ENCODE measurements at places on chromosomes 11 and 22.
A peak's percentile ranks its signal among the peaks of the same experiment; 100 is the strongest.

DNA sequence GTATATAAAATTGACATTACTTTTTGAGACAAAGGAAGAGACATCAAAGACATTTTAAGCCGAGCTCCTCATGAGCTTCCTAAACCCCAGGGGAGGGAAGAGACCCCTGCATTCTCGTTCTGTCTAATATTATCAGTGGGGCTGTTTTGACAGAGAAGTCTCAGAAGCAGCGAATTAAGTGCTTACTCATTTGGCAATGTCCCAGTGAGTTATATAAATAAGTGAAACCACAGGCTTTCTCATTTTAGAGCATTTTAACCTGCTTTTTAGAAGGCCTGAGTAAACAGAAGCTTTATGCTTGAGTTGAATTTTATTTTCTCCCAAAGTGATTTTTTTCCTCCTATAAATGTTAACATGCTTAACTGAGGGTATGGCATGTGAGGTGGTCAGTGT lies 23.2 kb upstream of the C1QTNF4 start:
- DNase-seq, result no peak

- no peak for DNase-seq
Observed at GRCh38 chr22:50735739-50736030, 2.3 kb upstream of the ACR start.

GRCh38 chr11:79439886-79440570 lies 802 bp downstream of the TENM4 start:
- DNase-seq, result no peak

GRCh38 chr11:9972989-9973388 lies 309.1 kb downstream of the SWAP70 start:
- peak; percentile 65 for DNase-seq

- no peak for DNase-seq
Observed at GRCh38 chr11:72703267-72704008, 29.2 kb upstream of the PDE2A start.

DNA sequence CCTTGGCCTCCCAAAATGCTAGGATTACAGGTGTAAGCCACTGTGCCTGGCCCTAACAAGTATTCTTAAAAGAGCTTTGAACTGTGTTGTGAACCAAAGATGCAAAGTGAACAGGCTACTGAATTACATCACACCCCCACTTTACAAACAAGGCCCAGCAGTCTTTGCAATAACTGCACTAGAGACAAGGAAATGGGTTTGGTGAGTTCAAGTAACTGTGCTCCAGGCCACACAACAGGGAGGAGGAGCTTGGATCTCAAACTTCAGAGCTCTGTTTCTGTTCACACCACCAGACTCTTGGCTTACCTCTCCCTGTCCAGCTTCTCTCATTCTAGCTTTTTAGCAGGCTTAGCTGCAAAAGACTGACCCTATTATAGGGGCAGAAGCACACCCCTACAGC lies 30.4 kb upstream of the RASL10A start:
- DNase-seq, result no peak

DNA sequence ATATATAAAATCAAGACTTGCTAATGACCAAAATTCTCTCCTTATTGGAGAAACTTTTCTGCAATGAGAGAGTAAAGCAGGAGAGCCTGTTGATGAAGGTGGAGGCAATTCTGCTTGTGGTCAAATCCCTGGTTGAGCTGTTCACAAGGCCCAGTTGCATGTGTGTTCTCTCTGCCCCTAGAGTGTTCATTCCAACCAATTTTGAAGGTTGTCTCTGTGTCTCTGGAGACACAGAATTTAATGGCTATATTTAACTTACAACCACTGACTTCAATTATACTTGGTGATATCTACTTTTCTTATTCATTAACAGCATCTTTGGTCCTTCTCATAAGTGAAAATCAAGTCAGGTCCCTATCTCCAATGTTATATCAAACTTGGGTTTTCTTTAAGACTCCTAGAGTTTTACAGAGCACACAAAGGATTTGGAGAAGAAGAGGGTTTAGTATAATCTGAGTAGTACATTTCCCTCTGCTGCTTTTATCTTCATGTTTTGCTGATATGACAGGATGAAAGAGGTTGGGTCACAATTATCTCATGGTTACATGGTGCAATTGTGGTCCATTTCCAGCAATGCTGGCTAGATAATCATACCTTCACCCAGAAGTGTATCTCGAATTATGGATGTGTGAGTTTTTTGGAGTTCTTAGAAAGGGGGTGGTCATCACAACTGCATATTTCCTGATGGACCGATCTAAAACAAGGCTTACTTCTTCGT lies 4.0 kb downstream of the OOSP4A start:
- DNase-seq, result no peak

- no peak for DNase-seq
Observed at GRCh38 chr11:20912065-20912821, 242.9 kb downstream of the NELL1 start.

DNA sequence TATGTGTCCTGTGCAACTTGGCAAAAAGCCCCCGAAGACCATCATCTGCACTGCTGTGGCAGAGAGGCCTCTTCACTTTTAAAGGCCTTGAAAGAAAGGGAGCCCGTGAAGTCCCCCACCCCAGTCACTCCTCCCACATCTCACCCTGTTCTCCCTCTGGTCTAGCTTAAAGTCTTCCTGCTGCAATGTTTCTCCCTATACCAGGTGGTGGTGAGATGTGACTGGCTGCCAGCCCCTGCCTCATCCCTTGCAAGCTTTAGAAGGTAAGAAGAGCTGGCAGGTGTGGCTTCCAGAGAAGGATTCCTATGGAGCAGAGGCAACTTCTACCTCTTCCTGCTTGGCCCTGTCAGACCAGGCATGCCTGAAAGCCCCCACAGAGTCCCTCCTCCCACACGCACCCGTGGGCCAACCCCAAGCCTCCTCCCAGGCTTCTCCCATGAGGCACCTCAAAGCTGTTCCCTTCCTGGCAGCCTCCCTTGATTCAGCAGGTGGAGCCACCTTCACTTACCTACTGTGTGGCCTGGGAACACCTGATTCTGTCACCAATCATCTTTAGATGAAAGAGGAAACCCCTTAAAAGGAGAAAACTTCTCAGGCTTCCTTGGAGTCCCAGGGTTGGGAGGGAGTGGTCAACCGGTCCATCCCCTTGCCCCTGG lies 4.0 kb upstream of the TRIM29 start:
- DNase-seq, result no peak

GRCh38 chr11:126989942-126990715 lies 10.4 kb downstream of the KIRREL3 start:
- DNase-seq, result peak; percentile 63

- no peak for DNase-seq
Observed at GRCh38 chr22:36682811-36683210, 20.7 kb downstream of the CACNG2 start.

DNA sequence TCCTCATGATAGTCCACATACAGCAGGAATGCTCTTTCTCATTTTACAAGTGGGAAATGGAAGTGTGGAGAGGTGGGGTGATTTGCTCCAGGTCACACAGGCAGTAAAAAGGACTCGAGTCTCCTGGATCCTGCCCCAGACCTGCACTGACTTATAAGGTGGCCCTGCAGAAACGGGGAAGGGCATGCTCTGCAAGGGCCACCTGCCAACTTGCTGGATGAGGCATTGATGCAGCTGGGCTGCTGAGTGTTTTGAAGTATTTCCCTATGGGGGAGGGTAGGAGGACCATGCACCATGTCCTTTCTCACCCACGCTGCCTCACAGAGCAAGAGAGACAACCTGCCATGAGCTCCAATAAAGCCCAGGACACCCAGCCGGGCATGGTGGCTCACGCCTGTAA lies 36.9 kb downstream of the OR6Q1 start:
- DNase-seq, result no peak

DNA sequence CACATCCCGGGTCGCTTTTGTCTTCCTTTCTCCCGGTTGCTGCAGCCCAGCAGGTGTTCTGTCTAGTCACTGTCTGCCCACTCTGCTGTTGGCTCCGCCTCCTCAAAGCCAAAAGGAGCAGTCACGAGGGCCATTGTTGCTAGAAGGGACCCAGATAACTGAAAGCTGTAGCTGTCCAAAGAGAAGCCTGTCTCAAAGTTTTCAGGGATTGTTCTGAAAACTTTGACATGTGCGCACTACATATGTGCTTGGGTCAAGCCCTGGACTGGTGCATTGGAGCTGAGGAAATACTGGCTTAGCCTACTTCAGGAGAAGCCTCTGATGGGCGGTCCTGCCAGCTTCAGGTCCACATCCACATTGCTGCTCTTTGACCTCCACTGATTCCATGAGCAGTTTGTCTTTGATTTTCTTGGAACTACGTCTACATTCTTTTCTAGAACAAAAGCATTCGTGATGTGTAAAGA lies 8.8 kb upstream of the OR2AT4 start:
- DNase-seq, result no peak

- DNase-seq, result no peak
Observed at GRCh38 chr11:58659910-58660570, 37.6 kb downstream of the CNTF start.

- DNase-seq, result peak; percentile 80
Observed at GRCh38 chr11:17389211-17389956, 925 bp upstream of the KCNJ11 start.

- no peak for DNase-seq
Observed at GRCh38 chr11:123504401-123504800, 74.3 kb downstream of the GRAMD1B start.

- DNase-seq, result no peak
Observed at GRCh38 chr11:64138398-64138797, 27.5 kb downstream of the MACROD1 start.

DNA sequence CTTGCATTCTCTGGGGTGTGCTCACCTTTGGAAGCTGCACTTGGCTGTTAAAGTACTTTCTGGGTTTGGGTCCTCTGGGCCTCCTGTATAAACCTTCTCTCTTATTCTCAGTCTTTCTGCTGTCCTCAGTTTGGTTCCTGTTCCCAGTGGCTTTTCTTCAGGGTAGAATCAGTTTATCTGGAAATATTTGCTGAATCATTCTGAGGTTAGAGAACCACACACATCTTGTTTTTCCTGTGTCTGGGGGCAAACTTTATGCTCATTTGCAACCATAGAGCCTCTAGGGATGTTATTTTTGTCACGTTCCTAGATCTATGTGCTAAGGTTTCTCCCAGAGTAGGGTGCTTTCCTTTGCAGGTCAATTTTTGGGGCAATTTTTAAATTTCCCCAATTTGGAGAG lies 224.3 kb upstream of the C11orf87 start:
- no peak for DNase-seq

DNA sequence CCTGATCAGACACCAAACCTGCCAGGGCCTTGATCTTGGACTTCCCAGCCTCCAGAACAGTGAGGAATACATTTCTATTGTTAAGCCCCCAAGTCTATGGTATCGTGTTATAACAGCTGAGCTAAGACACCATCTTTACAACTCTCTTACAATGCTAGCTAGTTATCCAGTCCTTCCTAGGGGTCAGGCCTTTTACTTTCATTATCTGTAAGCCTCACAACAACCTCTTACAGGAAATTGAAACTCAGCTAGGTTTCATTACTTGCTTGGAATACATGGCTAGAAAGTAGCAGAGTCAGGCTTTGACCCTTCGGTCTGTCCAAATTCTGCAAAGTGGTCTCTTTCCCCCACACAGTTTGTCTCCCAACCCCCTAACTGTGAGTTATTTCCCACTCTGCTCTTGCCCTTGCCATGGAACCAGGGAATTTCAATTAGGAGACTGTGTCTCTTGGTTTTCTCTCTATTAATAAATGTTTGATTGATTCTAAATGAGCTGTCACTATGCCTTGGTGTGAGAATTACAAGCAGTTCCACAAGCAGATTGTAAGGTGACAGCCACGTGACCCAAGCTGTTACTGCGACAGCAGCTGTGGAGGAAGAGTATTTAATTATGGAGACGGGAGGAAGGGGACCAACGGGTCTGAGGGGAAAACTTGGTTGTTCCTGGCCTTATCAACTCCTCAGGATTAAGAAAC lies 38.4 kb upstream of the CLMP start:
- DNase-seq, result no peak

- DNase-seq, result no peak
Observed at GRCh38 chr22:37225481-37225880, 13.2 kb upstream of the SSTR3 start.

DNA sequence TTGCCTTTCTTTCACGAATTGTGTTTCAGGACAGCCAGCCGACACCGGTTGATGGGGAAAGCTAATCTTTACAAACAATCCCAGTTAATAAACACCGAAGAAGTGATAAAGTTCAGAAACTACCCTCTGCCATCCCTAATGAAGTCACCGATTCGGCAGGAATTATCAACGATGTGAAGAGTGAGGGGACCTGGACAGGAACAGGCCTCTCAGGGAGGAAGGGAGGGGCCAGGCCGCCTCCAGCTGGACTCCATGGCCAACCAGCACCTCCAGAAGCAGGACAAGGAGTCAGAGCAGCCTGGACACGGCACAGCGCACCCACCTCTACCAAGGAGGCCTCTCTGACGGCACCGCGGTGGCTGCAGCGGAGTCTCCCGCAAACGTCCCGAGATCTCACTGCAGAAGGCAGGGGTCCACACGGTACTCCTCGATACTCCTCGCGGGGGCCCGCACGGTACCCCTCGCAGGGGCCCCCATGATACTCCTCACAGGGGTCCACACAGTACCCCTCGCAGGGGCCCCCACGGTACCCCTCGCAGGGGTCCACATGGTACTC lies 3.9 kb downstream of the TOLLIP start:
- no peak for DNase-seq

- peak; percentile 83 for DNase-seq
Observed at GRCh38 chr22:27474711-27475547, 326.6 kb downstream of the MN1 start.

DNA sequence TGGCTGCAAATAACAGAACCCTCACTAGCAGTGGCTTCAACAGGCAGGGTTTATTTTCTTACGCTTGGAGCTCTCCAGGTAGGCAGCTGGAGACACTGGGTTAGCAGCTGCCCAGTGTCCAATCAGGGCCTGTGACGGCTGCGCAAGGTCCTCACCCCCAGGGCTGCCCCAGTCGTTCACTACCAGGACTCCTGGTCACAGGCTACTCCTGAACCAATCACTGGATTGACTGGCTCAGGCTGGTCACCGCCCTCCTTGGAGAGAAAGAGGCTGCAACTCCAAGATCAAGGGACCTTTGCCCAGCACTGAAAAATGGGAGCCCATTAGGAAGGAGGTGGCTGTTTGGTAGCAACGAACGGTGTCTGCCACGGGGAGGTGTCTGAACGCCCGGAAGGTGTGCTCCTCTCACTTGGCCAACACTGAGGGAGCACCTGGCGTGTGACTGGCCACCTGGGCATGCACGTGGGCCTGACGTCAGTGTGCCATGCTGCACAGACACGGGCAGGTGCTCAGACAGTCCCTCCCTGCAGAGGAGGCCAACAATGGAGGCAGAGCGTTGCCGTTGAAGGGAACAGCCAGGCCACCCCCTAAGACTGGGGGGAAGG lies 5.1 kb downstream of the ARSA start:
- DNase-seq, result no peak

DNA sequence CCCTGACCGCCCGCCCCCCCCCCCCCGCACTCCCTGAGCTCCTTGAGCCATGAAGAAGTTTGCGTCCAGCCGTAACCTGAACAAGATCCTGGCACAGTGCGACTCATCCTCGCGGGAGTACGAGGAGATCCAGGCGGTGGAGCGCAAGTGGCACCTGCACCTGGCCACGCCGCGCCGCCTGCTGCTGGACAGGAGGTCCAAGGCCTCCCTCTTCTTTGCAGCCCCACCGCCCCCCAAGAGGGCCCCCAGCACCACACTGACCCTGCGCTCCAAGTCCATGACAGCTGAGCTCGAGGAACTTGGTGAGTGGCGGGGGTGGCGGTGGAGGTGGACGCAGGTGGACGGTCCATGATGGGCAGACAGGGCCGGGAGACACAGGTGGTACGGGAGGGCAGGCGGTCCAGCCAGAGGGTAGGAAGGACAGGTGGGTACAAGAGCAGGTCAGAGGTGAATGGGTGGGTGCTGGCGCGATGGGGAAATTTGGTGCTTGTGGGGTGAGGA lies 32.1 kb upstream of the ACR start:
- DNase-seq, result no peak

GRCh38 chr11:123469586-123469985 lies 39.5 kb downstream of the GRAMD1B start:
- no peak for DNase-seq

Measured in HTR-8/SVneo (cell line).